ENCODE measurements at places on chromosomes 1 and 21.

- no peak for DNase-seq
These were observed 7.7 kb downstream of the KRTAP19-8 start for GRCh38 chr21:31030367-31031106.

- no peak for DNase-seq
These were observed 12.3 kb downstream of the MYOG start for GRCh38 chr1:203073469-203073868.

GRCh38 chr1:8987881-8988617 is 38.2 kb downstream of the SLC2A7 start:
- peak; percentile 78 for DNase-seq

GRCh38 chr1:11273595-11274234 is 717 bp downstream of the UBIAD1 start:
- no peak for DNase-seq

DNA sequence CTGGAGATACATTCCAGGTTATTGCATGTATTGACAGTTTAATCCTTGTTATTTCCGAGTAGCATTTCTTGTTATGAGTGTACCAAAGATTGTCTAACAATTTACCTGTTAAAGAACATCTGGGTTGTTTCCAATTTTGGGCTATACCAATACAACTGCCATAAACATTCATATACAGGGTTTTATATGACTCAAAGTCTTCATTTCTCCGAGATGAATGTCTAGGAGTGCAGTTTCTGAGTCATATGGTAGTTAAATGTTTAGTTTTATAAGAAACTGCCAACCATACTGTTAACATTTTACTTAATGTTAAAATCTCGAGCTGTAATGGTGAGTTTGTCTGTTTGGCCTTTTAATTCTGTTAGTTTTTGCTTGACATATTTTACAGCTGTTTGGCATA is 10.0 kb downstream of the RAB4A start:
- DNase-seq = no peak

DNA sequence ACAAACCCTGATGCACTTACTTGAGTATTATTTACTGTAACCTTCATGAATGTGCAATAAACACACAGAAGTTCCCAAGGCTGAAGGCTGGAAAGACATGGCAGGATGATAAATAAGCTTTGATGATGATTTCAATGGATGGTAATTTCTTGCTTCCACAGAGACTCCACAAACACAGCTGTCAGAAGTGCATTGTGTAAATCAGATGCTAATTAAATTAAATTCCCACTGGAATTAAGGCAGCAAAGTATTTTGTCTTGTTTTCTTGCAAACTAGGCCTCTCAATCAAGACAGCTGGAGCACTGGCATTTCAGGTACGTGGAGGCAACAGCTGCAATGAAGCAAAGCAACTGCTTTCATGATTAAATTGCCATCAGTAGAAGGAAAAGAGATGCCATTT is 24.1 kb downstream of the FAM177B start:
- DNase-seq = no peak

GRCh38 chr1:27594564-27595510 is 9.1 kb downstream of the AHDC1 start:
- no peak for DNase-seq

GRCh38 chr1:36396359-36396758 is 1.3 kb downstream of the LSM10 start:
- DNase-seq = no peak

DNA sequence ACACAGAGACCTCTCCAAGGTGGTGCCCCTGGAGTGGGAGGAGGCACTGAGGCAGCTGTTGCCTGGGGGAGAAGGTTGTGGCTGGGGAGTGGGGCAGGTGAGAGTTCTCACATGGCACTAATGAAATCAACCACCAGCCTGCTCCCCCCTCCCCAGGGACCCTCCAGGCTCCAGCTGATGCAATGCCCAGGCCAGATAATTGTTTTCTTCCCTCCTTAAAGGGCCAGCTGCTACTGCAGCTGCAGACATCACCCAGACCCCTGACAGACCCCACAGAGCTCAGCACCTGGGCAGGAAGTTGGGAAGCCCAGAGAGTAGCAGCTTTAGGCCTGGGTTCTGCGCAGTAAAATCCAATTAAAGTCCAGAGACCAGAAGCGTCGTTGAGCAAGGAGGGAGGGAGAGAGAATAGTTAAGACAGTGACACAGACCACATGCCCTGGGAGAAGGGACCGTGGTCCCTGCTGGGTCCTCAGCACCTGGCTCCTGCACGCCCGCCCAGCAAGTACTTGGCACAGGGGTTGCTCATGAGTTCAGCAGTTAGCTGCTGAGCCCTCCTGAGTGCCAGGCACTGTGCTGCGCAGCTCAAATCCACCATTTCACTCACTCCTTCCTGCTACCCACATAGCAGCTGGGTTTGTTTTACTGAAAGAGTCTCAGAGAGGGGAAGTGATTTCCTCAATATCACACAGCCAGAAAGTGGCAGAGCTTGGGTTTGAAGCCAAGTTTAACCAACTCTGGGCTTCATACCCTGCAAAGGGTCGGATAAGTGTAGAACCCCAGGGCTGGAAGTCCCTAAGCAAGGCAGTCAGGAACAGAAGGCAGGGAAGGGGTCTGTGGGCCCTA is 1.9 kb downstream of the RIMS3 start:
- DNase-seq = no peak

Data from mesothelial cell of epicardium (in vitro differentiated cells).